Activated CD4-positive, alpha-beta T cell treated with anti-CD3 and anti-CD28 coated beads for 24 hours (primary cell): ENCODE measurements at places on chromosomes 3 and 15.

GRCh38 chr3:43304126-43304525 is 17.8 kb downstream of the SNRK start:
- DNase-seq = no peak

GRCh38 chr3:103712320-103713008 is 1277.6 kb downstream of the ZPLD1 start:
- DNase-seq = no peak

DNA sequence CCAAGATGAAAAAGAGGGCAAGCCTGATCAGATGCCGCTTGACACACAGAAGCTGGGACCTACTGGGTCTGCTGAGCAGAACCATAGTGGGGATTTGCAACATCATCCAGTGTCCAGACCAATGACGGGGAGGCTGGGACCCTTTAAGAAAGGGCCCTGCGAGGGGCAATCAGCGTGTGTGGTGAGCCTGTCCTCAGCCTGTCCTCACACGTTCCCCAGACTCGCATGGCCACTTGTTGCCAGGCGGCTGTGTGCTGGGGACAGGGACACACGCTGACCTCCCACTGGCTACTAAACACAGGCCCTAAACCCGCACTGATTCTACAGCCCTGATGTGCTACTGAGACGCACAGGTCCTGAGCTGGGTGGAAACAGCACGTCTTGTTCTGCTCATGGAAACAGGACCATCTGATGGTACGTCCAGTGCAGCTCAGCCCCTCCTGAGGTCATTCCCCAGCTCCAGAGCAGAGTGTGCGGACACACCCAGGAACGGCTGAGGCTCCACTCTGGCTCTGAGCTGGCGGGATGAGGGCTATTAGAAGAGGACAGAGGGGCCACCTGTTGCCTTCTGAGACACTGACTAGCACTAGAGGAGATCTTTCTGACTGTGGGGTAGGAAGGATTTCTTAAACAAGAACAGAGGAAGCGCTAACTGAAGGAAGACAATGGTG is 24.4 kb downstream of the PCSK6 start:
- no peak for DNase-seq

DNA sequence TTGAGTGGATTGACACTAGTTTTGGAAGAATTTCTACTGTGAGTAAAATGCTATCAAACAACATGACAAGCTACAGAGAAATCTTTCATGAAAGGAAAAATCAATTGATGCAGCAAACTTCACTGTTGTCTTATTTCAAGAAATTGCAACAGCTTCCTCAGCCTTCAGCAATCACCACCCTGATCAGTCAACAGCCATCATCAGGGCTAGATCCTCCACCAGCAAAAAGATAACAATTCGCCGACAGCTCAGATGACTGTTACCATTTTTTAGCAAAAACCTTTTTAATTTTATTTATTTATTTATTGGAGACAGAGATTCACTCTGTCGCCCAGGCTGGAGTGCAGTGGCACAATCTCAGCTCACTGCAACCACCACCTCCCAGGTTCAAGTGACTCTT is 44.0 kb downstream of the MLH1 start:
- no peak for DNase-seq

DNA sequence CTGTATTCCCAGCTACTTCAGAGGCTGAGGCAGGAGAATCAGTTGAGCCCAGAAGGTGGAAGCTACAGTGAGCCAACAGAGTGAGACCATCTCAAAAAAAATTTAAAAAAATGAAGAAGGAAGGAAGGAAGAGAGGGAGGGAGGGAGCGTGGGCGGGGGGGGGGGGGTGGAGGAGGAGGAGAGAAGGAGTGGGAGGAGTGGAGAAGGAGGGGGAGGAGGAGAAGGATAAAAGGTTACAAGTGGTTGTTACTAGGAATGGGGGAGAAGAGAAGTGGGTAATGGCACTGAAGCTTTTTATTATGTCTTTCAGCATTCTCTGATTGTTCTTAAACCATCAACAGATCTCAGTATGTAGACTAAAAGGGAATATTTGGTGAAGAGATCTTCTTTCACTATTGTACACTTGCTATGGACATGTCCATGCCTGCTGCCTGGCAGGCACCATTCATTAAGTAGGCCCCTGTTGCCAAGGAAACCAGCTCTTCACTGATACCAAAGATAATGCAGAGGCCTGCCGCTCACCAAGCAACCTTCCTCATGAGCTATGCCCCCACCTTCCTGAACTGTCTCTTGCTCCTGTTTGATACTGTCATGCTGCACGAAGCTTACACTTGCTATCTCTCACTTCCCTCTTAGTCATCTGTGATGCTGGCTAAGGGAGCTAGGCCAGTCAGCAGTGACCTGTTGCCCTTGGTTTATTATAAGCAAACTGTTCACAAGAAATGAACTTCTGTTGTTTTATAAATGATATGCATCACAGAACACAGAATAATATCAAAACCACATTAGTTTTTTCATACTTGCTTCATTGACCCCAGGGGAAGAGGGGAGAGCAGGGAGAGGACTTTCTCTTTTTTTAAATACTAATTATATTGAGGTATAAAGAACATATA is 23.1 kb downstream of the EPM2AIP1 start:
- no peak for DNase-seq

- DNase-seq = no peak
Observed at GRCh38 chr15:50665938-50666337, 20.7 kb downstream of the TRPM7 start.

- DNase-seq = no peak
Observed at GRCh38 chr3:44993471-44994205, 17.6 kb downstream of the EXOSC7 start.

GRCh38 chr15:78552597-78552996 is 12.4 kb downstream of the PSMA4 start:
- no peak for DNase-seq

- no peak for DNase-seq
Observed at GRCh38 chr15:47500842-47501241, 216.5 kb upstream of the SEMA6D start.
